ENCODE measurements at places on chromosomes 11 and 22. TPM values are rescaled to one million over a fixed set of nuclear protein-coding genes. Genes with fewer than 3 reads are reported as not detected.

DNA sequence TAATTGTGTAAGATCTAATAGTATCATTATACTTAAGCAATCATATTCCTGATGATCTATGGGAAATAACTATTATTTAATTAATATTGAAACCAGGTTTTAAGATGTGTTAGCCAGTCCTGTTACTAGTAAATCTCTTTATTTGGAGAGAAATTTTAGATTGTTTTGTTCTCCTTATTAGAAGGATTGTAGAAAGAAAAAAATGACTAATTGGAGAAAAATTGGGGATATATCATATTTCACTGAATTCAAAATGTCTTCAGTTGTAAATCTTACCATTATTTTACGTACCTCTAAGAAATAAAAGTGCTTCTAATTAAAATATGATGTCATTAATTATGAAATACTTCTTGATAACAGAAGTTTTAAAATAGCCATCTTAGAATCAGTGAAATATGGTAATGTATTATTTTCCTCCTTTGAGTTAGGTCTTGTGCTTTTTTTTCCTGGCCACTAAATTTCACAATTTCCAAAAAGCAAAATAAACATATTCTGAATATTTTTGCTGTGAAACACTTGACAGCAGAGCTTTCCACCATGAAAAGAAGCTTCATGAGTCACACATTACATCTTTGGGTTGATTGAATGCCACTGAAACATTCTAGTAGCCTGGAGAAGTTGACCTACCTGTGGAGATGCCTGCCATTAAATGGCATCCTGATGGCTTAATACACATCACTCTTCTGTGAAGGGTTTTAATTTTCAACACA is 6.4 kb downstream of the BIRC3 start:
- DNase-seq = no peak

DNA sequence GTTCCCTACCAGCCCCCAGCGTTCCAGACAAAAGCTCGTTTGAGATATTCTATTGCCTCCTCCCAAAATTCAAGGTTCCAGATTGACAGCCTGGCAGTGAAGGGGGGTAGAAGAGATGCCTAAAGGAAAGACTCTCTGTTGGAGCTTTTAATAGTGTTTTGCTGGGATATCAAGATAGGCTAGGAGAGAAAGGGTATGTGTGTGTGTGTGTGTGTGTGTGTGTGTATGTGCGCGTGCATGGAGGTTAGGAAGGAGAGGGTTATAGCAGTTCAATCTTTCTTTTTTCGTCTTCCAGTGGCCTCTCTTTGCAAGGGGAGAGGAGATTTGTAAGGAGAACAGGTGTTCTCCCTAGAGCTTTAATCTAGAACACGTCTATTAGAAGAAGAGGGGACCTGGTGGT is 22.0 kb downstream of the EHF start:
- DNase-seq = no peak

GRCh38 chr22:17267661-17268330 is 48.6 kb upstream of the ADA2 start:
- DNase-seq = no peak

DNA sequence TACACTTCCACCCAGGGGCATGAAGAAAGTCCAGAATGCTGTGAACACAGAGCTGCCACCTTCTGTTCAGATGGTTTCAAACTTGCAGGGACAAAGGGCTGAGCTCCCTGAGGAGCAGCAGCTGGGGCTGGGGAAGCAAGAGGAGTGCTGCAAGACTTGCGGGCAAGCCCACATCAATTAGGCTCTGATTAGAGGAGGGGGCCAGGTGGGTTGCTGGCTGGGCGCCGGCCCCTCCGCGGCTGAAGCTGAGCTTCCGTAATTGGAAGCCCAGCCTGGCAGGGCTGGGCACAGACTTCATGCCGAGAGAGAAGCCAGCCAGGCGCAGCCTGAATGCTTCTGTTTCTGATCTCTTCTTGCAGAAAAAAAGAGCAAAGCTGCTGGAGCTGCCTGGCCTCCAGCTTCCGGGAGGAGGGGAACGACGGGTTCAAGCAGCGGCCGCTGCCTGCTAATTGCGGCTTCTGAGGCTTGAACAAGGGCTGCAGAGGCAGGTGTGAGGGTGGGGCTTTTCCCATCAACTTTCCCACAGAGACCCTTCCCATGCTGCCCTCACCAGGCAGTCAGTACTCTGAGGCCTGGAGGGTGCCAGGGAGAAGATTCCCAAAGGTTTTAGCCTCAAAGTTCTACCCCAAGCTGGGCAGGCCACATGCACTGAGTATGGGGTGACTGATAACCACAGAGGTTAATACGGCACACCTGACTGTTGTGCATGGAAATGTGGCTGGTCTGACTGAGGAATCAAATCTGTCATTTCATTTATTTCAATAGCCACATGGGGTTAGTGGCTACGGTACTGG is 91.1 kb upstream of the LMO1 start:
- no peak for DNase-seq

GRCh38 chr11:102260241-102260640 is 57.0 kb upstream of the BIRC3 start:
- no peak for DNase-seq

DNA sequence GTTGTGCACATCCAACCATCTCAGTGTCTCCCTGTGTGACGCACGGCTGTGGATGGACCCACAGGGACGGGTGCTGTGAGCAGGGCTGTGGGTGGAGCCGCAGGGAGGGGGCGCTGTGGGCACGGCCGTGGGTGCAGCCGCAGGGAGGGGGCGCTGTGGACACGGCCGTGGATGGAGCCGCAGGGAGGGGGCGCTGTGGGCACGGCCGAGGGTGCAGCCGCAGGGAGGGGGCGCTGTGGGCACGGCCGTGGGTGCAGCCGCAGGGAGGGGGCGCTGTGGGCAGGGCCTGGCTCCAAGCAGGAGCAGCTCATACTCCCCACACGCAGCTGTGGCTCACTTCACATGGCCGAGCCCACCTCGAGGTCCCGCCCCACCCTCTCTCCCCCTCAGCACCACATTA is 6.0 kb upstream of the MAPK11 start:
- DNase-seq = no peak

GRCh38 chr22:47247579-47248240 is 485.3 kb downstream of the TBC1D22A start:
- DNase-seq = no peak

The LYVE1 gene
- 0.31 TPM for total RNA-seq

Measured in Panc1 (cell line).